PC-3 (cell line): ENCODE measurements at places on chromosomes 1 and 21. TPM values are rescaled to one million over a fixed set of nuclear protein-coding genes. Genes with fewer than 3 reads are reported as not detected.

The TMEM61 gene
- 0.95 and 3.8 TPM in 2 replicates for total RNA-seq

The LCE3A gene
- not detected in 2 replicates for total RNA-seq

DNA sequence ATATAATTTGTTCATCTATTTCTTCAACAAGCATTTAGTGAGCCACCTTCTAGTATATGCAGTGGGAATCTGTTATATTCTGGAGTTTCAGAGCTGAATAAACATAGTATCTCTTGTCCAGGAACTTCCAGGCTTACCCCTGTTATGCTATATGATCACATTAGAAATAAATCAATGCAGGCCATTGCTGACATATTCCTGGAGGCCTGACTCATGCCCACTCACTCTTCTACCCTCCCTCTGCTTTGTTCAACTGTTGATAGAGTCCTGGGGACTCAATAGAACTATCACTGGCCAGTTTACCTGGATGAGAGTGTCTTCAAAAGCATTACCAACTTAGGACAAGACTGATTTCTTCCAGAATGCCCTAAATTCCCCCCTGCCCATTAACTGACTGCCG is 29.3 kb upstream of the SRSF10 start:
- peak; percentile 90 for DNase-seq

GRCh38 chr1:186220911-186221310 is 154.1 kb downstream of the TPR start:
- no peak for DNase-seq

The TRIM46 gene
- total RNA-seq = 4.1 and 5.4 TPM in 2 replicates

DNA sequence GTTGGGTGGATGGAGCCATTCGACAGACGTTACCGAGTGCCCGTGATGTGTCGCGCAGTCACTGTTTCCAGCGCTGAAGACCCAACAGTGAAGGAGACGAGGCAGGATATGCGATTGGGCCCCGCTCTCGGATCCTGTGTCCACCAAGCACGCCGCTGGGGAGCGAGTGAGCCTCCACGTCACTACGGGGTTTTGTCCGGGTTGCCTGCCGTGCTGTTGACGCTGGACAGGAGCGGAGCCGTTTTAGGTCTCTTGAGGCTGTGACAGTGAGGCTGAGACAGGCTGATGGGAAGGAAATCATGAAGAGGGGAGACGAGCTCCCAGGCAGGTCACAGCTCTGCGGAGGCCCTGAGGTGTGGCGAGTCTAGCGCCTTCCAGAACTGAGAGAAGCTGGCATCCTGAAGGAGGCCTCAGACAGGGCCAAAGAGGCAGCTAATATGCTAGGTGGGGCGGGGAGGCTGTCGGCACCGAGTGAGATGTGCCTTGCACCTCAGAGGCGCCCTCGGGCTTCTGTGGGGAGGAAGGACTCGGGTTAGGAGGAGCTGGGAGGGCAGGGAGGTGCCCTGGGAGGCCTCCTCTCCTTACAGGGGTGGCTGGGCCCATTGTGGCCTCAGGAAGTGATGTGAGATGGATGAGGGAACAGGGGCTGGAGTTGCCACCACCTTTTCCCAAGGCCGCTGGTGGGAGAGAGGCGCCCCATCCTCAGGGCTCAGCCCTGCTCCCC is 196.0 kb upstream of the TMEM51 start:
- no peak for DNase-seq

The ALX3 gene
- total RNA-seq = not detected in 2 replicates

DNA sequence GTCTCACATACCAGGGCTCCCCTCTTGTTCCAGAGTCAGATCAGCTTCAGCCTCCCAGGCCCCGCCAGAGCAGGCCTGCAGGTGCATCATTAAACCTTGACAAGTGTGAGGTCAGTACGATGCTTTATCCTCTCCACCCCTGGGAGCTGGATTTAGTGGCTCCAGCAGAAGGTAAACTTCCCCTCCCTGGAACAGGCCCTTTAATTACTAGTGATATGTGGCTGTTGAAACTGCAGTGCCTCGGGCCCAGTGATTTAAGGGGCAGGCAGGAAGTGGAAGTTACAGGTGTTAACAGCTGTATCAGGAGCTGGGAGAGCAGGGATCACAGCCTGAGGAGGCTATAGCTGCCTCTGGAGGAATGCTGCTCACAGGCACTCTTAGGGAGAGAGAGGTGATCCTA is 132.4 kb upstream of the KLHDC7A start:
- DNase-seq = no peak

GRCh38 chr1:2414297-2414958 is 2.1 kb upstream of the PEX10 start:
- peak; percentile 79 for DNase-seq

The C4BPB gene
- not detected in 2 replicates for total RNA-seq

The C1QTNF12 gene
- 2.8 and 3.9 TPM in 2 replicates for total RNA-seq

The FCRL2 gene
- total RNA-seq = not detected in 2 replicates

The TAS1R2 gene
- not detected in 2 replicates for total RNA-seq

DNA sequence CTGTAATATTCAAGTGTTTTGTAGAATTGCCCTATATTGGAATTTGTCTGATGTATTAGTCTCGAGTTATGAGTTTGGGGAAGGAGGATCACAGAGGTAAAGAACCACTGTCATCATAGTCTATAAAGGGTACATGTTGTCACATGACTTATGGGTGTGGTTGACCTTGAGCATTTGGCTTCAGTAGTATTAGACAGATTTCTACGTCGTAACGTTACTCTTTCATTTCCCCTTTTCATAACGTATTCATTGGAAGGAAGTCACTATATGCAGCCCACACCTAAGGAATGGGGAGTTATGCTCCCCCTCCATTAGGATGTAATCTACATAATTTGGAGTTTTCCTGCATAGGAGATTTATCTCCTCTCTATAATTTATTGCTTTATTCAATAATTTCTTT is 110.1 kb upstream of the VAV3 start:
- no peak for DNase-seq

DNA sequence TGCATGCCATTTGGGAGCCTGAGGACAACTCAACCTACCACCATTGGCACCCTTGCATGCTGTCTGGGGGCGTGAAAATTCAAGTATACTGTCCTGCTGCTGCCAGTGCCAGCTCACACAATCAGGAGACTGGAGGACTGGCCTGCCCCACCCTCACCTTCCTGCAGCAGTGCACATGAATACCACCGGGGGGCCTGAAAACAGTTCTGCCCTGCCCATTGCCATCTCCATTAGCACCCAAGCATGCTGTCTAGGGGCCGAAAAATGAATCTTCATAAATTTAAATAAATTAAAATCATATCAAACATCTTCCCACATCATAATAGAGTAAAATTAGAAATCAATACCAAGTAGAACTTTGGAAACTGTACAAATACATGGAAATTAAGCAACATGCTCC is 322.1 kb upstream of the TMPRSS15 start:
- DNase-seq = peak; percentile 47

- DNase-seq = no peak
These were observed 107.1 kb downstream of the EIF4G3 start for GRCh38 chr1:21069549-21069948.

The LMNA gene
- total RNA-seq = 864 and 1,095 TPM in 2 replicates

The SCMH1 gene
- total RNA-seq = 33.6 and 36.5 TPM in 2 replicates

DNA sequence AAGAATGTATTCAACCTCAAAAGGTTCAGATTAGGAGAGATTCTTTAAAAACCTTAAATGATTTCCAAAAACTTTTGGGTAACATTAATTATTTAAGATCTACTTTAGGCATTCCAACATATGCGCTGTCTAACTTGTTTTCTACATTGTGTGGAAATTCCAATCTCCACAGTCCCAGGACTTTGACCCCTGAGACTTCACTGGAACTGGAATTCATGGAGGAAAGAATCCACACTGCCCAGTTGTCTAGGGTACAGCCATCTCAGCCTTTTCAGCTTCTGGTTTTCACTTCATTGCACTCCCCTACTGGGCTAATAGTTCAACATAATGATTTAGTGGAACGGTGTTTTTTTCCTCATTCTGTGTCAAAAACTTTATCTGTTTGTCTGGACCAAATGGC is 161.5 kb downstream of the IER5 start:
- no peak for DNase-seq

DNA sequence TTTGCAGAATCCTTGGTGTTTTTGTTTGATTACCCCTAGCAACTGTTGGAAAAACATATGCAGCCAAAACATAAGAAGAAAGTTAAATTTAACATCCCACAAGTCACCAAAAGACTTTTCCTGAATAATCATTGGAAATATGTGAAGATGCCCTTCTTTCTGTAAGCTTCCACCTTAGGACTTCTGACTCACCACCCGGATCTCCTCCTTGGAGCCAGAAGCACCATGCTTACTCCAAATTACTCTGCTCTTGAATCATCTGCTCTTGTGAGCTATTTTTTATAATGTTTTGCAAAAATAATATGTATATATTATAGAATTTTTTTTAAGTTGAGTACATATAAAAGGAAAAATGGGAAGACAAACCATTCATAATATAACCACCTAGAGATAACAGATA is 391.7 kb downstream of the KCTD3 start:
- peak; percentile 19 for DNase-seq

GRCh38 chr1:2097386-2098300 is 47.4 kb downstream of the PRKCZ start:
- peak; percentile 42 for DNase-seq

DNA sequence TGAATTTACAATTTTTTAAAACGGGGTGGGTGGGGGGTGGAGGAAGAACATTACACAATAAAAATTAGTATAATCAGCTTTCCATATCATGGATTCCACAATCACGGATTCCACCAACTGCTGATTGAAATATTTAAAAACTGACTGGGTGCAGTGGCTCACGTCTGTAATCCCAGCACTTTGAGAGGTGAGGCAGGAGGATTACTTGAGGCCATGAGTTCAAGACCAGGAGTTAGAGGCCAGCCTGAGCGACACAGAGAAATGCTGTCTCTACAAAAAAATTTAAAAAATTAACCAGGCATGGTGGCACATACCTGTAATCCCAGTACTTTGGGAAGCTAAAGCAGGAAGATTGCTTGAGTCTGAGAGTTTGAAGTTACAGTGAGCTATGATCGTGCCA is 254.7 kb downstream of the ATG4C start:
- DNase-seq = no peak

GRCh38 chr1:25583519-25584370 is 32.8 kb upstream of the MAN1C1 start:
- DNase-seq = no peak

The CLEC20A gene
- total RNA-seq = not detected in 2 replicates

- no peak for DNase-seq
These were observed 42.0 kb downstream of the ACOT7 start for GRCh38 chr1:6351480-6352137.

DNA sequence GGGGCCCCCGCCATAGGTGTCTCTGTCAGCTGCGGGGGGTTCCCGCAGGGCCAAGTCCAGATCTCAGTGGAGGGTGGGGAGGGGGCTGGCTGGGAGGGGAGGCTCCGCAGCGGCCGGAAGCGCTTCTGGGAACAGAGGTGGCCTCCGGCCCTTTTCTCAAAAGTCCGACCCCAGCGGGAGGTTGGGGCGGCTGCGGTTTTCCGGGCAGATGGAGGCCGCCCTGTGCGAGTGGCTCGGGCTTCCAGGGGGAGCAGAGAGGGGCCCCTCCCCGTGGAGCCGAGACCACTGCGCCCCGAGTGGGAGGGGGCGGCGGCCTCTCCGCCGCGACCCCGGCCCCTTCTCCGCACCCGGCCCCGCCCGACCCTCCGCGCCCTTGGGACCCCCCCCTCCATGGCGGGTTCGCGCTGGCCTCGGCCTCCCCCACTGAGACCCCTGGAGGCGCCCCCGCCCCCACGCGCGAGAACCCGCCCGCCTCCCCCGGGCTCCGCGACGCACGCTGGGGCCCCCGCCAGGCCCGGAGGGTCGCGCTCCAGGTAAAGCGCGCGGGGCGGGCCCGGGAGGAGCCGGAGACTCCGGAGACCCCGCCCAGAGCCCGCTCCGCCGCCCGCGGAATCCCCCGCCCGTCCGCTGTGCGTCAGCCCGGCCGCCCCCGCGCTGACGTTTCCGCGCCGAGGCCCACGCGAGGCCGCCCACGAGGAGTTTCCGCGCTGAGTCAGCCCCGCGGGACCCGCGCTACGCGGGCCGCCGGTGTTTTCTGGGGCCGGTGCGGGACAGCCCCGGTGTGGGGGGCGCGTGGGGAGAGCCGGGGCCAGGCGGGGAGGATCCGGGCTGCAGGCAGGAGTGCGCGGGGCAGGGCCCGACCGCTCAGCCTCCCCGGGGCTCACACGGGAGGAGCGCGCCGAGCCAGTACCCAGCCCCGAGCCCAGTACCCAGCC is 5.2 kb downstream of the TNFRSF18 start:
- peak; percentile 48 for DNase-seq

The CELA3B gene
- total RNA-seq = not detected in 2 replicates

The SMCP gene
- total RNA-seq = not detected in 2 replicates

GRCh38 chr1:210292231-210292871 is 36.4 kb upstream of the HHAT start:
- DNase-seq = peak; percentile 57
